ENCODE measurements at places on chromosomes 12 and 14.

DNA sequence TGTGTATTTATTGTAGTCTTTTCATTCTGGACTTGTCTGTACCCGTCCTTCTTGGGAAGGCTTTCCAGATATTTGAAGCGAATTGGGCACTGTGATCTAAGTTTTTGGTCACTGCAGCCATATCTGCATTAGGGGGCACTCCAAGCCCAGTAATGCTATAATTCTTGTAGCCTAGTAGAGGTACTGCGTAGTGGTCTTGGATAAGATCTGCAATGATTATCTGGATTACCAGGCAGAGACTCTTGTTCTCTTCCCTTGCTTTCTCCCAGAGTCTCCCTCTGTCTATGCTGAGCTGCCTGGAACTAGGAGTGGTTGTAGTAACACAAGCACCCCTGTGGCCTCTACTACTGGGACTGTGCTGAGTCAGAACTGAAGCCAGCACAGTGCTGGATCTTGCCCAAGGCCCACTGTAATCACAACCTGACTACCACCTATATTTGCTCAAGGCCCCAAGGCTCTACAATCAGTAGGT is 30.0 kb downstream of the SLC38A2 start:
- DNase-seq = no peak

GRCh38 chr14:54854181-54854580 is 48.4 kb downstream of the GCH1 start:
- no peak for DNase-seq

DNA sequence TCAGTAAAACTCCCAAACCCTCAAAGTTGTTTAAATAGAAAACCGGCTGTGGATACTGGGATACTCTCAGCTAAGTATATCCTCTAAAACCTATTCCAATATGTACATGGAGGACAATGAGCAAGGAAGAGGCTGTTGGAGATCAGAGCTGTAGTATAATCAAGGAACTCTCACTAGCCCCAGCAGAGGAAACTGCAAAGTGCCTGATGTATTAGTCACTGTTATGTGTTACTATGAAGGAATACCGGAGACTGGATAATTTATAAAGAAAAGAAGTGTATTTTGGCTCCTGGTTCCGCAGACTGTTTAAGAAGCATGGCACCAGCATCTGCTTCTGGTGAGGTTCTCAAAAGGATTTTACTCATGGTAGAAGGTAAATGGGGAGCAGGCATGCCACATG is 65.6 kb upstream of the RPL10L start:
- no peak for DNase-seq

DNA sequence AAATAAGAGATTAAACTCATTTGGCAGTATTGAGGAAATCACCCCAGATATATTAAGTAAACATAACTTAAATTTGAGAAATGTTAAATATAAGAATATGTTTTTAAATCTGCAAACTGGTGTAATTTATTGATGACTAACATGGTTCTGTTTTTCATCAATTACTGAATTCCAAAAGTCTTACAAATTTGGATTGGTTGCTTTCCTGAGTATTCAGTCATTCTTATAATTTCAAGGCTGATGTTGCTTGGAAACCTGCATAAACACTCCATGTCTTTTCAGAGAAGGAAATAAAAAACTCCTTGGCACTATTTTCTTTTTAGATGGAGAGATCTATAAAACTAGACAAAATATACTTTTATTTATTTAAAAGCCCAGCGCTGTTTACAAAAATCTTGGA is 71.7 kb downstream of the NOVA1 start:
- DNase-seq = no peak

DNA sequence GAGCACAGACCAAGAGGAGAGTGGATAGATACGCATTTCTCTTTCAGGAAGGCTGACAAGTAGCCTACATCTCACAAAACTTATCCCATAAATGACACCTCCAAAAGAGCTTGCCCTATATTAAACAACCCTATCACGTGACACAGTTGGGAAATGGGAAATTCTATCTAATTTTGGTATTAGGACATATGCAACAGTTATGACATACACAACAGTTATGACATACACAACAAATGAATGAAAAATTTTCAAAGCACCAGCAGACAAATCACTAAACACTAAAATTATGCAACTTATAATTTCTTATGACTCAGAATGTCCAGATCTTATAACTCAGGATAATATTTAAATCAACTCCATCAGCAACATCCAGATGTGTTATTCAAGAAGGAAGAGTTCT is 54.1 kb downstream of the DUSP16 start:
- DNase-seq = no peak

- DNase-seq = no peak
Measured at GRCh38 chr12:96878704-96879103, 28.4 kb upstream of the NEDD1 start.

- DNase-seq = no peak
Measured at GRCh38 chr14:93044121-93044520, 71.6 kb downstream of the ITPK1 start.

- no peak for DNase-seq
Measured at GRCh38 chr14:75448209-75448608, 20.4 kb downstream of the JDP2 start.

DNA sequence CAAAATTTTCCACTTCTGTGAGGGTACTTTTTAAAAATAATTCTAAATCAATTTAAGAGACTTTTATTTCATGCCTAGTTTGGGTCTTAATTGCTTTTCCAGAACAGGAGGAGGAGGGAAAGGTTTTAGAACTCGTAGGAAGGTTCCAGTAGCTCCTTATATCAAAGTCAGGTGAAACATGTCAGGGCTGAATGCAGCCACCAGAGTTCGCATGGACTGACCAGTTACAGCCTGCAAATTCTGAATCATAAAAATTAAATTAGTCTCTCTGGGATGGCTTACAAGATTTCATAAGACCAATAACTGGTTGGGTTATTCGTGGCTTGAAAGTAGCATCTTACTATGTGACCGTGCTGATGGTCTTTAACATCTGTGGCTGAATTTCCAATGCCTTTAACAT is 397 bp downstream of the BDKRB1 start:
- no peak for DNase-seq

- DNase-seq = no peak
Measured at GRCh38 chr12:67758119-67758518, 109.6 kb downstream of the DYRK2 start.

Data from stimulated activated CD4-positive, alpha-beta T cell treated with anti-CD3 and anti-CD28 coated beads, Interleukin-12 subunit alpha, Interleukin-12 subunit beta, amount 100 ng/mL, for 24 hours (primary cell).